T-helper 17 cell (primary cell): ENCODE measurements at places on chromosomes 5 and 9.

GRCh38 chr5:102975457-102976182, 144.3 kb downstream of the GIN1 start:
- no peak for DNase-seq

DNA sequence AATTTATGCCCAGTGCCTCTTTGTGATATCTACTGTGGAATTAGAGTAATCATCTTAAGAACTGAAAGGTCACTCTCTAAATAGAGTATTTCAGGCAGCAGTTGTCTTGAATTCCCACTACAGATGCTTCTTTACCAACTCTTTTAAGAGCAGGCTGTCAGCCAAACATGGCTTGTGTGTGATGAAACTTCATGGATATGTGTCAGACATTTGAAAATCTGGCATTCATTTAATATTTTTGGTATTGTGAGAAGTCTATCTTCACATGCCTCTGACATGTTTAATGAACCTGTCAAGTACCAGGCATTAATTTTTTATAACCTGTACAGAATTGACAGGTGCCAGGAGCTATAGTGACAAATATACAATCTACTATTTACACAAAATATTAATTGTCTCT, 318.6 kb downstream of the CDH9 start:
- DNase-seq = no peak

- DNase-seq = no peak
Observed at GRCh38 chr9:98709968-98710965, 1.5 kb upstream of the GABBR2 start.

- no peak for DNase-seq
Observed at GRCh38 chr9:130399768-130400167, 45.0 kb upstream of the ASS1 start.

DNA sequence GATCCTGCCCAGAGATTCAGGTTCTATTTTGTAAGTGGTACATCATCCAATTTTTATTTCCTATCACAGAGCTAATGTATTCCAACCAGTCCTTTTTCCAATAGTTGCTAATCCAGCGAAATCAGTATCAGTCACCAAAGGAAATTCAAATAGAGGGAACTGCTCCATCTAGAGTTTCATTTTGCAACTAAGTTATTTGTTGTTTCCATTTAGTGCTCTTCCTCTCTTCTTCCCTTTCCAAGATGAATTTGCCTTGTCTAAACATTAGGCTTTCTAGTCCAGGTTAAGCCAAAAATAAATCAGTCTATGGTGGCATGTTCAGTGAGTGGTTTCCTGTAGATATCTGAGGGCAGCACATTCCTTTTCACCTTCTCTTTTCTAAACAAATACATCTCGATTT, 79.8 kb upstream of the SPATA31D4 start:
- DNase-seq = no peak

DNA sequence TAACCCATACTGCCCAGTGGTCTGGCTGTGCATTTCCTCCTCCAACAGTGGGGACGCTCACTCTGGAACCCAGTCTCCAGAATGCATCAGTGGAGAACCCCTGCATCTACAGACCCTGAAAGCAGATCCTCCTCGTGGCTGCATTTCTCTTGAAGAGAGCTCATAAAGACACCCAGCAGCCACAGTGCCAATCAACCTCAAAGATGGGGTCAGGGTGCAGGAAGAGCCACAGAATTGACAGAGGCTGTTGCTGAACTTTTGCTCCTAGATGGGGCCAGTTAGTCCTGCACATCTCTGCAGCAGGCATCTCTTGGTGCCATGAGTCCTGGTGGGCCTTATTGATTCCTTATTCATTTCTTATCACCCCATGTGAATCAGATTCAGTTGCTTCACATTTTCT, 39.6 kb downstream of the ADRB2 start:
- no peak for DNase-seq

DNA sequence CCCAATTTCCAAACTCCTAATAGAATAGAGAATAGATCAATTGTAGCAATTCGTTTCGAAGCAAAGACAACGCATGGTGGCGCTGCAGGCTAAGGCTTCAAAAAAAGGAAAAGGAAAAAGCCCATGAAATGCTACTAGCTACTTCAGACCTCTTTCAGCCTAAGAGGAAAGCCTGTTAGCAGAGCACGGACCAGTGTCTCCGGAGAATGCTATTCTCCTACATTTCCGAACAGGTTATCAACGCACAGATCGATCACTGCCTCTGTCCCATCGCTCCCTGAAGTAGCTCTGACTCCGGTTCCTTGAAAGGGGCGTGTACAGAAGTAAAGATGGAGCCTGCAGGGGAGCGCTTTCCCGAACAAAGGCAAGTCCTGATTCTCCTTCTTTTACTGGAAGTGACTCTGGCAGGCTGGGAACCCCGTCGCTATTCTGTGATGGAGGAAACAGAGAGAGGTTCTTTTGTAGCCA, at the start of gene PCDHB15:
PCDHB15 (plus strand) TSS at position 146 of the 468 bp plus-strand sequence; CDS start at position 330, 184 bp downstream.
- no peak for DNase-seq

GRCh38 chr9:92963831-92964606, 16.7 kb downstream of the FGD3 start:
- peak; percentile 38 for DNase-seq

DNA sequence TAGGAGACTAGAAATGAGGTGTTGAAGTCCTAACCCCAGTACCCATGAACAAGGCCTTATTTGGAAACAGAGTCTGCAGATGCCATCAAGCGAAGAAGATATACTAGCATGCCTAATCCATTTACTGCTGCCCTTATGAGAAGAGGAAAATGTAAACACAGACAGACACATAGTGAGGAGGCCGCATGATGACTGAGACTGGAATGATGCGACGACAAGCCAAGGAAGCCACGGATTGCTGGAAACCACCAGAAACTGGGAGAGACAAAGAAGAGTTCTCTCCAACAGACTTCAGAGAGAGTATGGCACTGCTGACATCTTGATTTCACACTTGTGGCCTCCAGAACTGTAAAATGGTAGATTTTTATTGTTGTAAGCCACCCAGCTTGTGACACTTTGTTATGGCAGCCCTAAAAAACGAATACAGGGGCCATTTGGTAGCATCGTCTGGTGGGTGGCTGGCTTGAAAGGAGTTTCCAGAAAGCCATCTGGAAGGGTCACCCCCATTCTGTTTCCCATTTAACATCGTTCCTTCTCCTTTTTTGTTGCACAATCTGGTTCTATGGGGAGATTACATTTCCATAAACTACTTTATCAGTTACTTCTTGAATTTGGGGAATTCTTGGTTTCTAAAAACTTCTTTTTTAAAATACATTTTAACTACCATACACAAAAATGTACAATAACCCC, 193.1 kb downstream of the HSD17B3 start:
- DNase-seq = no peak

GRCh38 chr5:157109744-157110143, 900 bp upstream of the HAVCR2 start:
- DNase-seq = no peak

- DNase-seq = no peak
Observed at GRCh38 chr9:127177665-127178265, 55.3 kb upstream of the ANGPTL2 start.

- DNase-seq = no peak
Observed at GRCh38 chr5:116953251-116953930, 378.8 kb upstream of the SEMA6A start.

GRCh38 chr5:53025487-53025886, 36.3 kb downstream of the ITGA2 start:
- no peak for DNase-seq
